GM06990 (cell line): ENCODE measurements at places on chromosomes 2 and 18.

GRCh38 chr2:29715655-29716054 is 205.7 kb downstream of the ALK start:
- no peak for DNase-seq

DNA sequence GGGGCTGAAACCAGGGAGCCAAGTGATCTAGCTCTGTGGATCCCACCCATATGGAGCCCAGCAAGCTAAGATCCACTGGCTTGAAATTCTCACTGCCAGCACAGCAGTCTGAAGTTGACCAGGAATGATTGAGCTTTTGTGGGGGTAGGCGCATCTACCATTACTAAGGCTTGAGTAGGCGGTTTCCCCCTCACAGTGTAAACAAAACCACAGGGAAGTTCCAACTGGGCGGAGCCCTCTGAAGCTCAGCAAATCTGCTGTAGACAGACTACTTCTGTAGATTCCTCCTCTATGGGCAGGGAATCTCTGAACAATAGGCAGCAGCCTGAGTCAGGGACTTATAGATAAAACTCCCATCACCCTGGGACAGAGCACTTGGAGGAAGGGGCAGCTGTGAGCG is 96.7 kb downstream of the CCDC148 start:
- no peak for DNase-seq

DNA sequence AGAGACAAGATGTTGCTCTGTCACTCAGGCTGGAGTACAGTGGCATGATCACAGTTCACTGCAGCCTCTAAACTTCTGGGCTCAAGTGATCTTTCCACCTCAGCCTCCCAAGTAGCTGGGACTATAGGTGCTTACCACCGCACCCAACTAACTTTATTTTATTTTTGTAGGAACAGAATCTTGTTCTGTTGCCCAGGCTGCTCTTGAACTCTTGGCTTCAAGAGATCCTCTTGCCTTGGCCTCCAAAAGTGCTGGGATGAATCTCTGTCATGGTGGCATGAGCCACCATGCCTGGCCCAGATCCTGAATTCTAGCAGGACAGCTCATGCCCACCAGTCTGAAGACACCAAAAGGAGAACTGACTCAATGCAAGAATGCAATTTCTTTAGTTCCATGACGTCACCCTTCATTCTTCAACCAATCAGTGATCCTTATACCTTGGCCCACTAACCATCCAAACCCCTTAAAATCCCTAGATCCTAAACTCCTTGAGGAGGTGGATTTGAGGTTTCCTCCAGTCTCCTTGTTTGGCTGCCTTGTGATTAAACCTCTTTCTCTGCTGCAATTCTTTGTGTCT is 25.6 kb upstream of the CXXC1 start:
- peak; percentile 75 for DNase-seq

DNA sequence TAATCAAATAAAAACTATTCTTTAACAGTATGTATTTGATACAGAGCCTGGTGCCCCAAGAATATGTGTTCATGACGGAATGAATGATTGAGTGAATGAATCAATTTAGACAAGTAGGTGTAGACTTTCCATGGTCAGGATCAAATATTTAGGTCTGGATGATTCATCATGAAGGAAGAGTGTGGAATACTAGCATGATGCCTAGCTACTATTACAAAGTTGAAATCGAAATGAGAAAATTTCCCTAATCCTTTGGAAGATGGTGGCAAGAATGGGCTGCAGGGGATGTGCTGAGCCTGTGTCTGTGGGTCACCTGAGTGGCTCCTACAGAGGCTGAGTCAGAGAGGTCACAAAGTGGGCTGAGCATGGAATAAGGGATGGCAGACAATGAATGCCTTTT is 3.1 kb upstream of the MALT1 start:
- DNase-seq, result no peak

- DNase-seq, result no peak
These were observed 15.5 kb downstream of the PPP3R1 start for GRCh38 chr2:68236876-68237275.

GRCh38 chr2:181198183-181198864 is 217.9 kb downstream of the UBE2E3 start:
- DNase-seq, result no peak

DNA sequence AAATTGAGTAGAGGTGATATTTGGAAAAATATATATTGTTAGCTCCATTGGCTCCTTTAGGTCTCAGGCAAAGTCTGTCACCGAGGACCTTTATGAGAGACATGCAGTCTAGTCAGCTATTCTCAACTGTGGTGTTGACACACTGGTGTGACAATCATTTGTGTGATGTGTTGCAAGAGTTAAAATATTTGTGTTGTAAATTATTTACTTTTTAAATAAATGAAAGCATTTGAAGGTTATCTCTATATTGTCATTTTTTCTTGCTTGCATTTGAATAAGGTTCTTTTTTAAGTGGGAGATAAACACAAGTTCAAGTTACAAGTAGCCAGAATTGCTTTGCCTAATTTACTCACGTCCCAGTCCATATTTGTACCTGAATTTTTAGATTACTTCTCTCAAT is 4.3 kb downstream of the REL start:
- no peak for DNase-seq

- DNase-seq, result no peak
These were observed 72.2 kb upstream of the THUMPD2 start for GRCh38 chr2:39851251-39851650.

- DNase-seq, result no peak
These were observed 674.9 kb upstream of the FANCL start for GRCh38 chr2:58916063-58916462.

DNA sequence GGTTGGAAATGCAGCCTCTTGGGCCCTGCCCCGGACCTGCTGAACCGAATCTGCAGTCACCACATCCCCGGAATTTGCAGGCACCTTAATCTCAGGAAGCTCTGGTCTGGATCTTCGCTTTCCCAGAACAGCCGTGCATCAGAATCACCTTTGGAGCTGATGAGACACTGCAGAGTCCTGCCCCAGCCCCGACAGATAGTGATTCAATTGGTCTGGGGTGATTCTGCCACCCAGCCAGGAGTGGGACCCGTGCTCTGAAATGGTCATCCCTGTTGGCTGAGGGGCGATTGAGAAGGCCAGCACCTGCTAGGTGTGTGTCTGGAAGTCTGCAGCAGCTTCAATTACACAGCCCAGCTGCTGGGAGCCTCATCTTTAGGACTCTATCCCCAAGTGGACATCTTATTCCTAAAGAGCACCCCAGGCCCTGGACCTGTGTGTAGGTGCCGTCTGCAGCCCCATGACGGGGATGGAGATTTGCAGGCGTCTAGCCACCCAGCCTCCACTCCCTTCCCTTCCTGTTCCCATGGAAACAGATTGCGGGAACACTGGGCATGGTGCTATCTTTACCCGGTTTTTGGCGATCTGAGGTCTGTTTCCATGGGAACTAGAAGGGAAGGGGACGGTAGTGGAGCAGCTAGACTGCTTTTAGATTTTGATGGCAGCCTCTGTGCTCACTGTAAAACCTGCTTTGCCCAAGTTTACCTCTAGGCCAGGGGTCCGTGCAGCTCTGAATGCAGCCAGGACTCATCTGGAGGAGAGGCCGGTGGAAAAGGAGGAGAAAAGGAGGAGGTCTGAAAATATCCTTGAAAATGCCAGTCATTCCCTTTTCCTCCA is 156.1 kb downstream of the LDLRAD4 start:
- DNase-seq, result no peak

DNA sequence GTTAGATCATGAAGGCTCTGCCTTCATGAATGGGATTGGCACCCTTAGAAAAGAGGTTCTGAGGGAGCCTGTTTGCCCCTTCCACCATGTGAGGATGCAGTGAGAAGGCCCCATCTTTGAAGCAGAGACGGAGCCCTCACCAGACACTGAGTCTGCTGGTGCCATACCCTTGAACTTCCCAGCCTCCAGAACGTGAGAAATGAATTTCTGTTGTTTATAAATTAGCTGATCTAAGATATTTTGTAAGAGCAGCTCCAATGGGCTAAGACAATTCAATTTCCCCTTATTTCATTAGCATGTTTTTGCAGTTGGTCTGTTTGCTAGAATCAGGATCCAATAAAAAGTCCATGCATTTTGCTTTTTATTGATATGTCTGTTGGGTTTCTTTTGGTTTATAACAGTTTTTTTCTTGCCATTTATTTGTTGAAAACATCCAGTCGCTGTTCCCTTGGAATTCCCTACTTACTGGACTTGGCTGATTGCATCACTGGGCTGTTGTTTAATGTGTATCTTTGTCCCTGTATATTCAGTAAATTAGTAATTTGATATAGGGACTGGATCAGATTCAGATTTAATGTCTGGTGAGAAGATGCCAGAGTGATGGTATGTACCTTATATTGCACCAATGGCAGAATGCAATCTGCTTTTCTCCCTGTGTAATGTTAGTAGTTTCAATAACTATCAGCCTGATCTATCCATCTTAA is 24.0 kb upstream of the GREB1 start:
- DNase-seq, result no peak

- DNase-seq, result no peak
These were observed 790 bp upstream of the ACAA2 start for GRCh38 chr18:49814147-49814499.

DNA sequence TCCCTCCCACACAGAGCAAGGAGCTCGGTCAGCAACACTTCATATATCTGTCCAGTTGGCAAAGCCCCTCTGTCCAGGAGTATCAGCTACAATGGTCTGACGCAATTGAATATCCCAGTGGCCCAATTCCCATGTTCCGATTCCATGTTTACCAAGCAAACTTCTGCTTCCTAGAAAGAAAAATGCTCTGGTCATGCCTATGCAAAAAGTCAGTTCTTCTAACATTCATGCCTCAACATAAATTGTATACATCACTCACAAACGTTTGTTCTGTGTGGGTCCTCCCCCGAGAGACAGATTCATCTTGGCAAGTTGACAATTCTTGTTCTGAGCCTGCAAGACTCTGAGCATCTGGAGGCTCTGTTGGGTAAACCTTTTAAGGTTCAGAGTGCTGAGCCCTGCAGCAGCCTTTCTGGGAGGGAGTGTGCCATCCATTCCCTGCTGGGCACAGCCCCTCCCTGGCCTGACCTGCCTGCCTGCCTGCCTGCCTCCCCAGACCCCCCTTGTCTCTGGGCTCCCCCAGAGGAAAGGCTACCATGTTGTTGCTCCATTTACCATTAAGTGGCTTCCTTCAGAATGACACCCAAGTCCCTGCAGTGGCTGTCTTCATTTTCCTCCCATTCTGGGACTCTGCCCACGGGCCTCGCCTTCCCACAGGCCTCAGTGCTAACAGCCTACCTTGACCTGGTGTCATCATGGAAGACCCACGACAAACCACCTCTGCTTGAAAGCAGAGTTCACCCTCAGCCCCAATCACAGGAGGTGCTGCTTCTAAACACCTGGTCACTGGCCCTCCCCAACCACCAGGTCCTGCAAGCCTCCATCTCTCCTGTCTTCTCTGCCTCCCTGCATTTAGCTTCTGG is 37.6 kb upstream of the TAF1B start:
- DNase-seq, result no peak

- no peak for DNase-seq
These were observed 14.1 kb upstream of the CYS1 start for GRCh38 chr2:10094271-10094814.

GRCh38 chr2:202278036-202278760 is 12.6 kb downstream of the NOP58 start:
- no peak for DNase-seq

GRCh38 chr2:6412533-6413091 is 453.1 kb downstream of the CMPK2 start:
- no peak for DNase-seq

DNA sequence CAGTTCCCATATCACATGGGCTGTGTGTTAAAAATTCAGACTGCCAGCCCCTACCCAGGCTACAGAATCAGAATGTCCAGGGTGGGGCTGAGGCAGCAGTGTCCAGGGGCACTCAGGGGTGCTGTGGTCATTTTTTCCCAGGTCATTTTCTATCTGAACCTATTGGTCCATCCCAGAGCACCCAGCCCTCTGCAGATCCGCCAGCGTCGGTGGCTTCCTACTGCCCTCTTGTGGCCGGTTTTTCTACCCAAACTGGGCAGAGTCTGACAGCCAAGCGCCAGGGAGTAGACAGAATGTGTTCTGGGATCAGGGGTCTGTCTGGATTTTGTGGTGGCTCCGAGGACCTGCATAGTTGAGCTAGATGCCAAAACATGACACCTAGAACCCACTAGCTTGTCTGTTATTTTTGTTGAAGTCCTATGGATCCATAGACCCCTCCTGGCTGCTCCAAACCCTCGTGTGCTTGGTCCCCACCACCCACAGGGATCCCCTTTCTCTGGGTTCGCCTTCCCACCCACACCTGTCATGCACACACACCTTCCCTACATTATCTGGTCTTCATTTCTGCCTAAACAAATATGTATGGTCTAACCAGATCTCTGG is 34.1 kb upstream of the RMDN2 start:
- peak; percentile 50 for DNase-seq

- no peak for DNase-seq
These were observed 33.3 kb downstream of the SPP2 start for GRCh38 chr2:234083572-234084348.

GRCh38 chr18:10768221-10768620 is 242.4 kb downstream of the NAPG start:
- DNase-seq, result no peak

DNA sequence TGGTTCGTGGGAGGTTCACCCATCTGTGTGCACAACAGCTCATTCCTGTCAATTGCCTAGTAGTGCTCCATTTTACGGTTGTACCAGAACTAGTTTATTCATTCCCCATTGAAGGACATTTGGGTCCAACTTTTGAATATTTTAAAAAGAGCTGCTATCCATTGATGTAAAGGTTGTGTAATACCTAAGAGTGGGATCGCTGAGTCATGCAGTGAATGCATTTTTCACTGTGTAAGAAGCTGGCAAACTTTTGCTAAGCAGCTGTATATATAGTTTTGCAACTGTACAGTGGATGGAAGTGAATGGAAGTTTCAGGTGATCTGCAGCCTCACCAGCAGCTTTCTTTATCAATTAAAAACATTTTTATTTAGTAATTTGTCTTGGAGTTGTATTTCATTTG is 104.5 kb downstream of the DCDC2C start:
- no peak for DNase-seq

GRCh38 chr2:85712849-85713612 is 18.9 kb downstream of the GNLY start:
- DNase-seq, result no peak

DNA sequence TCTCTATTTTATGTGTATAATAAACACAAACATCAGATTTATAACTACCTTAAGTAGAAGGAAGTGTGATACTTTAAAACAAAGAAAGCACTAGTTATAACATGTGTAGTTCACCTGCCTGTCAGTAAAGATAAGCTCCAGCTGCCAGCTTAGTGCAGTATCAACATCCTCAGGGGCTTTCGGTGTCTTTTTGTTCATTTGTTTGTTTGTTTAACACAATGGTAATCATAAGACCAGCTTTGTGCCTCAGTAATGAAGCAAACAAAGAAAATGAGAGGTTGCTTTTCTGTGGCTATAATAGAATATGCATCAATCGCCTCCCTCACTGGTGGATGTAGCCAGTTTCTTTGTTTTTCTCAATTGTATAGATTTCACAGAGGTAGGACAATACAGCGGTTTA is 1499.0 kb upstream of the TMEFF2 start:
- no peak for DNase-seq
